ENCODE measurements at places on chromosomes 5 and 9.

GRCh38 chr5:2797160-2797559, 45.7 kb upstream of the IRX2 start:
- no peak for DNase-seq

DNA sequence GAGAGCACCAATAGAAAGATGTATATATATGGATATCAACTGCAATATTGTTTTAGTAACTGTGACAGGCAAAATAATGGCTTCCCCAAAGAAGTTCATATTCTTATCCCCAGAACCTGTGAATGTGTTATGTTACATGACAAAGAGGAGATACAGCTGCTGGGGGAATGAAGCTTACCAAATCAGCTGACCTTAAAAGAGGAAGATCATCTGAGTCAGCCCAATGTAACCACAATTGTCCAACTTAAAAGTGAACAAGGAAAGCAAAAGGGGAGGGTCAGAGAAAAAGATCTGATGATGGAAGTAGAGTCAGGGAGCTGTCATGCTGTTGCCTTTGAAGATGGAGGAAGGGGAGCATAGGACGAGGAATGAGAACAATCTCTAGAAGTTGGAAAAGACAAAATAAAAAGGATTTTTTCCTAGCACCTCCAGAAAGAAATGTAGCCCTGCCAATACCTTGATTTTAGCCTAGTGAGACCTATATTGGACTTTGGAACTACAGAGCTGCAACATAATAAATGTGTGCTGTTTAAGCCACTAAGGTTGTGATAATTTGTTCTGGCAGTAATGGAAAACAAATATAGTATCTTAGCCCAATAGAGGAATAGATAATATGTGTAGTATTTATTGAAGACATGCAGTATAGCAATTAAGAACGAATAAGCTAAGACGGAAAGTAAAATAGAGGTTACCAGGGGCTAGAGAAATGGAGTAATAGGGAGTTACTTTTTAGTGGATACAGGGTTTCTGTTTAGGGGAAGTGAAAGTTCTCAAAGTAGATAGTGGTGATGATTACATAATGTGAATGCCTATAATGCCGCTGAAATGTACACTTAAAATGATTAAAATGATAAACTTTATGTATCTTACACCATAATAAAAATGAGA, 115.9 kb downstream of the PIK3R1 start:
- no peak for DNase-seq

DNA sequence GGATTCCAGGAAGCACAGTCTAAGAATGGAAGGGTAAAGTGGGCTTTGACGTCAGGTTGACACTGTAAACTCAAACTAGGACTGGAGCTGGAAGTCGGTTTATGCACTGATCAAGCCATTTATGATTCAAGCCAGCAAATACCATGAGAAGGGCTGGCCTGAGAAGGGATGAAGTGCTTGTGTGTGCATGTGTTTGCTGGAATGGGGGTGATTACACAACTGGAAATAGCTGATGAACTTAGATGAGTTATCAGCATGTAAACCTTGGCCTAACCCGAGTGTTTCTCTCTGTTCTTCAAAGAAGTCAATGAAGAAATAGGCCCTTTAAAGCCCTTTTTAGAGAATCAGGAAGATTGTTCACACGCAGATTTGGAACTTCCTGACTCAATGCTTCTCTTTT, 287.6 kb downstream of the RFX3 start:
- no peak for DNase-seq

DNA sequence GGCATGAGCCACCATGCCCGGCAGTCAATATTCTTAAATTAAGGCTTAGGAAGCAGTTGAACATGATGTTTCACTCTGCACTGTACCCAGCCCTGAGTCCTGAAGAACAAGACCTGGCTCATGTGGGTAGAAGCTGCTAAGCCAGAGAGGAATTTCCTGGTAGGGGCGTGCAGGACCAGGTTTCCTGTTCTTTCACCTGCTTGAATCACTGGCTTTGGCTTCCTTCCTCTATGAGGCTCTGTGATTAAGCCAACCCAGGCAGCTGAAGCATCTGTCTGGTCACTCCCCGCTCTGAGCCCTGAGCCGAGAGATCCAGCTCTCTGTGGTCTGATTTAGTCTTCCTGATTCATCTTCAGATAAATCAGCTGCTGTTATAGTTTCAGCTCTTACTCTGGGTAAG, 29.1 kb downstream of the CFAP77 start:
- no peak for DNase-seq

DNA sequence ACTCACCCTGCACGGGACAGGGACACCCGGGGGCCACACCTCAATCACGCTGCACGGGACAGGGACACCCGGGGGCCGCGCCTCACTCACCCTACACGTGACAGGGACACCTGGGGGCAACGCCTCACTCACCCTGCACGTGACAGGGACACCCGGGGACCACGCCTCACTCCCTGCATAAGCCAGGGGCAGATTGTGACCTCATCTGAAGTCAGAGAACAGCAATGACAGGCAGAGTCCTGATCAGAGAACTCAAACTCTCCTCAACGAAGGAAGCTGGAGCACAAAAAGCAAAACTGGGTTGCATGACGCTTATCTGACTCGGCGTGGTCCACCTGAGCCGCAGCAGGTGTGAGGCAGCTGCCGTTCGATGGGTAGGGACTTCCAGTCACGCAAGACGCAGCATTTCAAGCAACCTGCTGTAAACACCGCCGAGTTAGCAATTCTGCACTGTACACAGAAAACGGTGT, 3.2 kb downstream of the TERT start:
- no peak for DNase-seq

- no peak for DNase-seq
Measured at GRCh38 chr9:4734150-4734549, 6.9 kb downstream of the AK3 start.

GRCh38 chr9:87888501-87888900, 5.8 kb downstream of the SPATA31E1 start:
- no peak for DNase-seq

- DNase-seq: no peak
Measured at GRCh38 chr9:6632516-6633183, 12.9 kb downstream of the GLDC start.

GRCh38 chr5:41918105-41918504, 7.0 kb upstream of the FBXO4 start:
- DNase-seq: no peak

DNA sequence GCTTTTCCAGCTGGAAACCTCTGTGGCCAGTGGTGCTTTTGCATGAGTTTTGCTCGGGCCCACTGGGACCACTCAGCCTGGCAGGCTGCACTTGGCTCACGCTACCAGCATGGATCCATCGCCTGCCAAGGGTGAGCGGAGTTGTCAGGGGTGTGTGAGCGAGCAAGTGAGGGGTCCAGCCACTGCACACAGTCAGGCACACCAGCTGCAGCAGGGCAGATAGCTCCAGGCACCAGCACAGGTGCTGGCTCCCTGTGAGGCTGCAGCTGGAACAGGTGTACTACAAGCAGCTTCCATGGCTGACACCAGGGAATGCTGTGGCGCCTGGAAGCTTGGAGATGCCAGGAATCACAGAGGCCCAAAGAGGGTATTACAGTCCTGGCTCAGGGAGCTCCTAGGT, 391.2 kb upstream of the SGCD start:
- DNase-seq: no peak

- no peak for DNase-seq
Measured at GRCh38 chr5:97242341-97242740, 59.3 kb upstream of the RIOK2 start.

- DNase-seq: no peak
Measured at GRCh38 chr9:119859128-119859527, 489.9 kb upstream of the BRINP1 start.

- no peak for DNase-seq
Measured at GRCh38 chr5:66867618-66868322, 271.6 kb downstream of the MAST4 start.

- no peak for DNase-seq
Measured at GRCh38 chr9:72554221-72554641, 32.8 kb downstream of the TMC1 start.
